Stimulated activated CD4-positive, alpha-beta T cell treated with anti-CD3 and anti-CD28 coated beads, Interleukin-12 subunit alpha, Interleukin-12 subunit beta, amount 100 ng/mL, for 24 hours (primary cell): ENCODE measurements at places on chromosomes 3 and 15.

DNA sequence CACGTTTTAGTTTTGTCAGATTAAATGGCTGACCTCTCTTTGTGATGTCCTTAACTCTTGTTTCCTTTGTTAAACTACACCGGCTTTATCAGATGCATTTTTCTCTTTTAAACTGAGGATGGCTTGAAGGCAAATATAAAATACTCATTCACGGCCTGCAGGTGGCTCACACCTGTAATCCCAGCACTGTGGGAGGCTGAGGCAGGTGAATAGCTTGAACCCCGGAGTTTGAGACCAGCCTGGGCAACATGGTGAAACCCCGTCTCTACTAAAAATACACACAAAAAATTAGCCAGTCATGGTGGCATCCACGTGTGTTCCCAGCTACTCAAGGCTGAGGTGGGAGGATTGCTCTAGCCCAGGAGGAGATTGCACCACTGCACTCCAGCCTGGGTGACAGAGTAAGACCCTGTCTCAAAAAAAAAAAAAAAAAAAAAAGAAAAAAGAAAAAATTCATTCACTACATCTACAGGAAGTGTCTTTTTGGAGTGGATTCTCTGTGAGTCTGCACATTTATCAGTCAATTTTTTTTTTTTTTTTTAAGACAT, 34.7 kb upstream of the SACM1L start:
- DNase-seq, result no peak

DNA sequence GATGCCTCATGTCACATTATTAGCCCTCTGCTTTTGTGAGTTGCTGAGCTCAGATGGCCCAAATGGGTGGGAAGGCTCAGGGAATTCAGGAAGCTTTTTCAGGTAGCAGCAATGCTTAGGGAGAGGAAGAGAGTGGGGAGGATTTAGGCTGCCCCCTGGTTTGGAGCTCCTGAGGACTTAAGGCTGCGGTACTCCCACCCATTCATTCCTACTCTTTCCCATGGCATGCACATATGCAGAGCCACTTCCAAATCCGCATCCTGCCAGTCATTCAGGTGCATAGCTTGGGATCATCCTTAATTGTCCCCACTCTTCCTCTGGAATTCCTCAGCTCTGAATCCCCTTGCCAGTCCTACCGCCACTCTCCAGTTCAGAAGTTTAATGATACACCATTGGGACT, 343.1 kb upstream of the FRG2C start:
- DNase-seq, result no peak

GRCh38 chr3:124997303-124998246, 58.2 kb downstream of the HEG1 start:
- DNase-seq, result no peak

- no peak for DNase-seq
Observed at GRCh38 chr15:61034678-61035291, 194.3 kb downstream of the RORA start.

GRCh38 chr3:181718987-181719911, 7.5 kb downstream of the SOX2 start:
- no peak for DNase-seq

DNA sequence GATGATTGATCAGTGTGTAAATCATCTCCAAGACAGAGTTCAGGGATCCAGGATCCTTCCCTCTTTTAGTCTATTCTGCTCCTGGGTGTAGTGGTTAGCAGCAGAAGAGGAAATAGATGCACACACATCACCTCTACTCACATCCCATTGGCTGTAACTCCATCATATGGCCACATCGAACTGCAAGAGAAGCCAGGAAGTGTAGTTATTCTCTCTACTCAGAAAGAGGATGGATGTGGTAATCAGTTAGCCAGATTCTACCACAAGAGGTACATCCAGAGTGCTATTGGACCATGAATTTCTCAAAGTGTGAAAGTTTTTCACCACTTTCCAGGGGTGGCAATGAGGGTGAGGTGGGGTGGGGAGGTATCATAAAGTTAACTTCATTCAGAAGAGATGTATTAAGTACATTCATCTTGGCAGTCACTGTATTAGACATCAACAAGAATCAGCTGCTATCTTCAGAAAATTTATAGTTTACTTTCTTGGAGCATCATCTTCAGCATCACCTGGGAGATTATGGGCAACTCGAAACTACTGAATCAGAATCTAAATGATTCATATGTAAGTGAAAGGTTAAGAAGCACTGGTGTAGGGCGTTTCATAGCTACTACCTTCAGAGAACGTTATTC, 60.6 kb upstream of the GAP43 start:
- no peak for DNase-seq

DNA sequence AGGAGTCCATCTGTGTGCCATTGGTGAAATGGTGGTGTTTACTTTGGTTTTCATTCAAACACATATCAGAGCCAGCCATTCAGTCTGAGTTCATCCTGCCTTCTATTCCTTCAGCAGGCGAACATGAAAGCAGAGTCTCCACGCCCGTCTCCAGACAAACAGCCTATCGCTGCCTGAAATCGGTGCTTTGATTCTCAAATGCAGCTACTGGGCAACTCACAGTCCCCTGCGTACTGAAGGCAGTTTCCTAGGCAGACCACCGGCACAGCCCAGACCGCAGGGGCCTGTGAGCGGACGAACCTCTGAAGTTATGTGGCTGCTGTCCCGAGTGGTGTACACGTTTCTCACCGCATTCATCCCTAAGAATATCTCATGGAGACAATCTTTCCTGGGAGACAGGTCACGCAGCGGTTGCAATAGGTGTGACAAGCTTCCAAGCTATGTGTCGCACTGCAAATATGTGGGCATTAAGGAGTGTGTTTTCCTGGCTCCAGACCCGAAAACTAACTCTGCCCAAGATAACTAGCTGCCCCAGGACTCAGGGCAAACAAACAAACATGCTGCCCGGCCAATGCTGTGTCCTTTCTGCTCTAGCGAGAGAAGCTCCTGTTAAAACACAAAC, 16.9 kb upstream of the RYR3 start:
- DNase-seq, result no peak

DNA sequence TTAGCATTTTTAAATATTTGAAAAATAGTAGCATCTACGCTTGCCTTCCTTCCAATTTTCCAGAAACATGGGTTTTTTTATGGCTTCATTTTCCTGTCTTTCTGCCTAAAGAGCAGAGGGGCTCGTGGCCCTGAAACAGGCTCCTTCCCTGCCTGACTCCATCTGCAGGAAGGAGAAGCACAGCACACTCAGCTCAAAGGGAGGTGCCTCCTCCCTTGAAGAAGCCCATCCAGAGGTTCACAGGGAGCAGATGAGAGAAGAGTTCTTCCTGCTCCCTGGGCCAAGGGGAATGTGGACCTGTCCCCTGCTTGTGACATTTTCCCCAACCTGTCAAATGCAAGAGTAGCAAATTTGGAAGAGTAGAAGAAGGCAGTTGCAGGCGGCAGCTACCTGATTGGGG, 55.8 kb downstream of the BBX start:
- no peak for DNase-seq

DNA sequence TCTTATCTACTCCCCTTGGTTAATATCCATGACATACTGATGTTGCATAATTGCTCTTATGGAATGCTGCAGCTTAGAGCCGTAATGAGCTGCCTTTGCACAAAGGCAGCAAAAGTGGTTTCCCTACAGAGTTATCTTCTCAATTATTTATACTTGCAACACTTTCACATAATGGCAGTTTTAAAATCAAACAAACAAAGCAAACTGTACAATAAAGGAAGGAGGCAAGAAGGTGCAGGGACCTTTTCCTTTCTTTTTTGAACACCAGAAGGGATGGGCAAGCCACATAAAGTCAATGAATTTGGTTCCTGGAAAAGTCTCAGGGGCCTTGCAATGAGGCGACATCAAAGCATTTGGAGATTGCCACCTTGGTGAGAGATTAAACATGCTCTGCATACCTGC, 188.0 kb downstream of the MEIS2 start:
- no peak for DNase-seq

GRCh38 chr3:89232155-89232554, 124.7 kb downstream of the EPHA3 start:
- no peak for DNase-seq

GRCh38 chr15:46607077-46607476, 972.2 kb downstream of the SQOR start:
- DNase-seq, result no peak

GRCh38 chr3:51974277-51974962, 444 bp upstream of the ABHD14A start:
- no peak for DNase-seq

DNA sequence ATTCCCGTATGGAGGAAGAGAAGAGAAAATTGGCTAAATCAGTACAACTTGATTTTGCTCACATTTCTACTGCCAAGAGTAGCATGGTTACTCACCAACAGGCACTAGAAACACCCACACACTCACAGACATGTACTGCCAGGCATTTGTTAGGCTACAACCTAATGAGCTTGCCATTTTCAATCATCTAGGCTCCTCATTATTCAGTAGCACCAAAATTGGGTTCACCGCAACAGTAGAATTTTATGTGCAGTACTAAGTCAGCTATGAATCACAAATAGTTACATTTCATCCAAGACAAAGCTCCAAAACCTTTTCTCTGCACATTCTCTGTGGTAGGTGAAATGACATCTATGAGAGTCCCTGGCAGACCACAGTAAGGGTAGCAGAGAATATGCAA, 15.0 kb upstream of the THUMPD3 start:
- no peak for DNase-seq

DNA sequence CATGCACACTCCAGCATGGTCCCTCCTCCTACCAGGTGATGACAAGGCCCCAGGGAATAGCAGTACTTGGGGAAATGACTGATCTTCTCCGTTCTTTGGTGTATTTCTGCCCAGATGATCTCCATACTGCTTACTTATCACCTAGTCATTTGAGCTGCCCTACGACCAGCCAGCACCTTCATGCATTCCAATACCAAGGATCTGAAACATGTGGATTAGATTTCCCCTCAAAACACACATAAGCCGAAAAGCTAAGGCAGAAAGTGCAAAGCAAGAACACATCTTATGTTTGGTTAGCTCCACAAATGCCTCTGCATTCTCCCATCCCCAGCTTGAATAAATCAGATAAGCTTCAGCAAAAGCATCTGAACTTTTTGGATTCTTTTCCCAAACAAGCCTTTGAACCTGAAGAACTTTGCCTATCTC, 64.8 kb upstream of the BCL6 start:
- DNase-seq, result no peak

- DNase-seq, result no peak
Observed at GRCh38 chr3:123371859-123372685, 76.8 kb downstream of the ADCY5 start.

- no peak for DNase-seq
Observed at GRCh38 chr3:48397767-48398681, 26.0 kb downstream of the FBXW12 start.

DNA sequence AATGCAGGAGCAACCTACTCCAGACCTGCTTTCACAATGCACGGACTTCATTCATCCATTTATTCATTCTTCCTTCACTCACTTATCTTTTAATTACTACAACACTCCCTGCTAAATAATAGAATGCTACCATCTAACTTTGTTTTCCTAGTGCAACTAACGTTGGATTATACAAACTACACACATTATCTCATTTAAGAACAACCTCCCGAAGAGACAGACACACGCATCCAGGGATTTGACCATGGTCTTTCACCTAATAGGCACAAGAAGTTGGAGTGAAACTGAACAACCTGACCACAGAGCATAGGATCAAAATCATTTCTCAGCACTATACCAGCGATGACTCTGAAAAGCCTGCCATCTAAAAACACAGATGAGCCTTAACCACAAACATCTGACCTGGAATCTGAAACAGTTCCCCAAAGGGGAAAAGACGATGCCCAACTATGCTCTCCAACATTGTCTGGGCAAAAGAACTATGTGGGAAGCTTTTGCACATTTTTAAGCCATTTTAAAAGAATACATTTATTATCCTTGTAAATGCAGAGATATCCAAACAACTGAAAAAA, 21.0 kb downstream of the ZNF385D start:
- DNase-seq, result no peak

DNA sequence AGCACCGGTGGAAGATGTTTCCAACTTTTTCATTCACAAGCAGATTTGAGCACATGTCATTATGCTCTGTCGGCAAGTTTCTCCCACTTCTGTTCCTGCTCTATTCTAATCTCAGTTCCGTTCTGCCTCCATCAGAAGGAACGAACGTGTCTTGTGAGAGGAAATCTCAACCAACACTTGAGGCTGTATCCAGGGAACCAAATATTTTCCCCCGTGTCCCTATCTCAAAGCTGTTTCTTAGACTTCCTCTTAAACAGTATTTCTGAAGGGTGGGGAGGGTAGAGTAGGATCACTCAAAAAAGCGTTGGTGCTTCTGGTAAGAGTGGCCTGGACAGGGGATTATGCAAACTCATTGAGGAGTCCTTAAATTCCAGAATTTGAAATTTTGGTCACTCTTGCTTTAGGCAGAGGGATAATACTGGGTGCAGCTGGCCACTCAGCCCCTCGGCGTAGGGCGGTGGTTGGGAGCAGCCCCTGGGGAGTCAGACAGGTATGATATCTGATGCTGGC, 54.9 kb downstream of the FRMD4B start:
- DNase-seq, result no peak

- DNase-seq, result no peak
Observed at GRCh38 chr3:177195242-177195991, 1.9 kb downstream of the TBL1XR1 start.

GRCh38 chr15:39265261-39265660, 315.6 kb upstream of the THBS1 start:
- DNase-seq, result no peak

GRCh38 chr15:69659454-69660050, 206.9 kb downstream of the RPLP1 start:
- no peak for DNase-seq

GRCh38 chr3:66856533-66856932, 141.6 kb upstream of the KBTBD8 start:
- no peak for DNase-seq

GRCh38 chr3:102885289-102885688, 450.5 kb downstream of the ZPLD1 start:
- no peak for DNase-seq

GRCh38 chr15:51706291-51706690, 25.0 kb downstream of the SCG3 start:
- DNase-seq, result no peak

DNA sequence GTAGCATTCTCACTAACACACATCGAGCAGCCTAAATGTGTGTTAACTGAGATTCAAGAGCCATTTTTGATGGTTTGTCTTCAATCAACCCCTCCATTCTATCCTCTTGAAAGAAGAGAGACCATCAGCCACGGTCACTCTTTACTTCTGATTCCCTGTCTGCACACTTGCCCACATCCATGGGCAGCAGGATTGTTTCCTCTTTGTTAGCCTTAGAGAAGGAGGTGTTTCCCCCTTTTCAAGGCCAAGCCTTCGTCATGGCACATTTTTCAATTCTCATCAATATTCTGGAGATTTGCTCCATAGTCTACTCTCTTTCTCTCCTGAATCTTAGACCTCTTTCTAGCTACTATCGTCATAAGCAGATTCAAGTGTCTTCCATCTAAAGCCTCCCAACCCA, 522.4 kb upstream of the NAALADL2 start:
- DNase-seq, result no peak

GRCh38 chr3:14606669-14607339, 44.8 kb upstream of the CCDC174 start:
- DNase-seq, result no peak

DNA sequence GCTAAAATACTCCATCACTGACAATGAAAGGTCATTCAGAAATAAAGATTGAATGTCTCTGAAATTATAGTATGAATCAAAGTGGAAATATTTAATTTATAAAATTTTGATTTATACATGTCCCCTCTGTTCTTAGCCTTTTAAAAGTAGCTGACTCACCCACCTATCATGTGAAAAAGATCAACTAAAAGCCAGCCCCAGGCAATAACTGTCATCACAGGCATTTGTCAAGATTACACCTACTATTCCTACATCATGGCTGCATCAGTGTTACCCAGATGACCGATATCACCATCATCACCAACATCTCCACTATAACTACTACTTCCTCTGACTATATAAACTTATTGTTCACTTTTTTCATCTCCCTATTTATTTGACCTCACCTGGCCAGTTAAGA, 14.3 kb upstream of the PIK3R4 start:
- no peak for DNase-seq
